ENCODE measurements at places on chromosomes 2 and 18.

- DNase-seq, result no peak
Measured at GRCh38 chr2:86001326-86001725, 104.4 kb downstream of the POLR1A start.

DNA sequence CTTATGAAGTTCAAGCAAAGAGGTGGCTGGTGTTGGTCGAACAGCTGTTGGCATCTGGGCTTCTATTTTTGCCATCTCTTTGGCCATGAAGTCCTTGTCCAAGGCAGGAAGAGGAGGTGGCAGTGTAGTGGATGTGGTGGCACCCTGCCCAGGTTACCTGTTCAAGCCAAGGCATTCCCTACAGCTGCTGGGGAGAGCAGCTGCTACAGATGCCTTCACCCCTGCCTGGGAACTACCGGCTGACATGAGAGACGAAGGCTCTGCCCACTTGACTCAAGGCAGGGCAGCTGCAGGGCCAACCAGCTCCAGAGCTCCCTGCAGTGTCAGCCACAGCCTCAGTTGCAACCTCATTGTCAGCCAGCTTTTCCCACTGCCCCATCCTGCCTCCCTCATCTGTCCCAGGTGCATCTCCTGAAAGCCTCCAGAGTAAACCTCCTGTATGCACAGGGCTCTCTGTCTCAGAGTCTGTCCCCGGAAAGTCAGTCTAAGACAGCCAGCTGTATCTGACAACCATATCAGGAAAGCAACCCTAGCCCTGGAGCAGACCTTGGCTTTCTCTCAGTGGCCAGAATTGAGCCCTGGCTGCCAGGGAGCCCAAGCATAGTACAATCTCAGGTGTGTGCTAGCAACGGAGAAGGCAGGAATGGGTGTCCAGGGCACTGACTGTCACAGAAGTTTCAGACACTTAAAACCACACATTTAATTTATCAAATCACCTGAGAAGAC lies 115.9 kb downstream of the RPIA start:
- DNase-seq, result no peak

DNA sequence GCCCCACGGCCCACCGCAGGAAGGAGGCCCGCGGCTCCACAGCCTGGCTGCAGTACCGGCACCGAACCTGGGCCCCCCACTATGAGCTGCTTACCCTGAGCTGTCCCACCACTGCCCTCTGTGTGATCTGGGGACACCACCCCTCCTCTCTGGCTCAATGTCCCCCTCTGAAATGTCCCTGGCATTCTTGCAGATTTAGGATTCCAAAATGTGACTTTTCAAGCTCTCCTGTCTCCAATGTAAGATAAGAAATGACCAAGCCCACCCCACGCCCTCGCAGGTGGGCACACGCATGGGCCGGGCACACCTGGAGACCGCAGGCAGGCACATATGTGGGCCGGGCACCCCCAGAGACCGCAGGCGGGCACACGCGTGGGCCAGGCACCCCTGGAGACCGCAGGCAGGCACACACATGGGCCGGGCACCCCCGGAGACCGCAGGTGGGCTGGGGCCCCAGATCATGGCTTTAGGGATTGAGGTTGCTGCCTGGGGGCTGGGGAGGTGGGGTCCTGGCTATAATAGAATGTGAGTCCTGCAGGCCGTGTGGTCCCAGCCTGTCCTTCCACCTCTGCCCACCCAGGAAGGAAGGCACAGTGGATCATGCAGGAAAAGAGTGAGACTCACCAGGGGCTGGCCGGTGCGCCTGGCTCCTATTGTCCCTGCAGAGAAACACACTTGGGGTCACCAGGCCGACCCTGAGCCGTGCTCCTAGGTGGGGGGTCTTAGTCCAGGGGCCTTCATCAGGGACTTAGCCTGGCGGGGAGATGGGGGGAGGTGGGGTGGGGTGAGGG lies 7.2 kb downstream of the PDCD1 start:
- no peak for DNase-seq

DNA sequence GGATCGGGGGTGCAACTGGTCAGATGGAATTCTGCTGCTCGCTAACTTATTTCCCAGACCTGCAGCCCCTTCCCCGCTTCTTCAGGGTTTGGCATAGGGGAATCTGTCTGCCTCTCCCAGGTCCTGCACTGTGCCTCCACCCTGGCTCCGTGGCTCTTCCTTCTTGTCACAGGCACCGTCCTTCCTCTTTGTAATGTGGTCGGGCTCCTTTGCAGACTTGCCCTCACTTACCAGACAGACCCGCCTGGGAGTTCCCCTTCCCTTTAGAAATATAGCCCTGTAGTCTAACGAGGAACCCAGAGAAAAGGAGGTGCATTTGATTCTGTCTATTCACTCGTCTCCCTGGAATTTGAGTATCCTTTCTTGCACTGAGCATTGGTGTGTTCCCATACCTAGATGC lies 63.9 kb upstream of the PAX8 start:
- no peak for DNase-seq

DNA sequence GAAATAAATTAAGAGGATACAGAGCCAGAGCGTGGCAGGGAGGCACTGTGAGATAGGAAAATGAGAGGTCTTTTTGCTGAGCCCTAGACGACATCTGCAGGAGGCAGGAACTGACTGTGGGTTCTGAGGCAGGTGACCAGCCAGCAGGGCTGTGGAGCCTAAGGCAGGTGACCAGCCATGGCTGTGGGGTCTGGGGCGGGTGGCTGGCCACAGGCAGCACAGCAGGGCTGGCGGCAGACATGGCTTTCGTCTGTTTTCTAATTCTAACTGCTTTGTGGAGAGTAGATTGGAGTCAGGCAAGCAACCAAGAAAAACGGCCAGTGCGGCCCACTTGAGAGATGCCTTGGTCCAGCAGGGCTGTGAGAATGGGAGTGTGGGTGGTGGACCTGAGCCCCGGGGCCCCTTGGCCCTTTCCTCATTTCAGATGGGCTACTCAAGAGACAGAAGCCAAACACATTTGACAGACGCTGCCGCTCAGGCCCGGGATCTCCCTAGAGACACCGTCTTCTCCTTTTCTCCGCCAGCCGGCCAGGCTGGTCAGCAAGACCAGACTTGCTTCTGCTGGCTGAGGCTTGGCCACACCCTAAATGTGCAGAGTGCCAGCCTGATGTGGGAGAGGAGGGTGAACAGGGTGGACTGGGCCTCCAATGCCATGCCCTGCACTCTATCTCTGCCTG lies 19.7 kb upstream of the GNAL start:
- DNase-seq, result no peak

- no peak for DNase-seq
Measured at GRCh38 chr2:191803007-191803406, 43.9 kb downstream of the CAVIN2 start.
